ENCODE measurements at places on chromosomes 1 and 21. TPM values are rescaled to one million over a fixed set of nuclear protein-coding genes. Genes with fewer than 3 reads are reported as not detected.

The CNIH3 gene
- total RNA-seq: 9.2 TPM

The KCNC4 gene
- total RNA-seq: 5.4 TPM

The DEPDC1 gene
- total RNA-seq: 9.9 TPM

The TMEM51 gene
- total RNA-seq: 10.9 TPM

The ERG gene
- total RNA-seq: 3.0 TPM

The HAO2 gene
- total RNA-seq: 0.27 TPM

The CDK18 gene
- total RNA-seq: 28.7 TPM

The NHLH1 gene
- total RNA-seq: 0.32 TPM

The POGK gene
- total RNA-seq: 40.6 TPM

The NLRP3 gene
- 0.22 TPM for total RNA-seq

The TRIM67 gene
- total RNA-seq: 0.04 TPM

The COL24A1 gene
- 2.7 TPM for total RNA-seq

The C4BPA gene
- total RNA-seq: 0.16 TPM

The PLEKHG5 gene
- total RNA-seq: 50.7 TPM

The ANGPTL3 gene
- not detected for total RNA-seq

The TAS1R1 gene
- not detected for total RNA-seq

The AMY1C gene
- total RNA-seq: not detected

The CR2 gene
- not detected for total RNA-seq

The SAMSN1 gene
- total RNA-seq: 0.27 TPM

The INAVA gene
- total RNA-seq: 35.7 TPM

The FMN2 gene
- total RNA-seq: 0.33 TPM

The LCE1F gene
- not detected for total RNA-seq

The GPR137B gene
- 25.2 TPM for total RNA-seq

The DNALI1 gene
- 14.9 TPM for total RNA-seq

The HES3 gene
- not detected for total RNA-seq

The CDC7 gene
- 16.6 TPM for total RNA-seq

The REN gene
- 0.29 TPM for total RNA-seq

The MAP10 gene
- 2.2 TPM for total RNA-seq

The HPCAL4 gene
- 0.69 TPM for total RNA-seq

All from mesothelial cell of epicardium (in vitro differentiated cells).